H4 (cell line): ENCODE measurements at places on chromosomes 6 and 20.
A peak's percentile ranks its signal among the peaks of the same experiment; 100 is the strongest.

GRCh38 chr20:63686492-63687321 is 9.7 kb upstream of the TNFRSF6B start:
- no peak for DNase-seq

- DNase-seq = no peak
Observed at GRCh38 chr6:146381486-146381885, 162.1 kb upstream of the RAB32 start.

DNA sequence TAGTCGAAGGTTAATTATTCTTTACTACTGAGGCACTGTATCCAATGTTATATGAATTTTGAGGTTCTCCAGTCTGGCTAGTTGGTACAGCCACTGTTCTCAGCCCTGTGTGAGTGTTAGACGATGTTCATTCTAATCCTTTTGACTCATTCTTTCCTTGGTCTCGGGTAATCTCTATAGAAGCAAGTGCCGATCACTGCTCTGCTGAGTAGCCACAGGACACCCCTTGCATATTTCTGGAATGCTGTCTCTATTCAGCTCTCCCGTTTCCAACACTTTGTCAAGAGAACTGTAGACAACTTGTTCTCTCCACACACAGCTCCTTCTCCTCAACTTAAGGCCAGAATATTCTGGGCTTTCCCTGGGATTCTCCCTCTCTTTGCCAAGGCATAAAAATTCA is 42.4 kb upstream of the PLCB1 start:
- no peak for DNase-seq

DNA sequence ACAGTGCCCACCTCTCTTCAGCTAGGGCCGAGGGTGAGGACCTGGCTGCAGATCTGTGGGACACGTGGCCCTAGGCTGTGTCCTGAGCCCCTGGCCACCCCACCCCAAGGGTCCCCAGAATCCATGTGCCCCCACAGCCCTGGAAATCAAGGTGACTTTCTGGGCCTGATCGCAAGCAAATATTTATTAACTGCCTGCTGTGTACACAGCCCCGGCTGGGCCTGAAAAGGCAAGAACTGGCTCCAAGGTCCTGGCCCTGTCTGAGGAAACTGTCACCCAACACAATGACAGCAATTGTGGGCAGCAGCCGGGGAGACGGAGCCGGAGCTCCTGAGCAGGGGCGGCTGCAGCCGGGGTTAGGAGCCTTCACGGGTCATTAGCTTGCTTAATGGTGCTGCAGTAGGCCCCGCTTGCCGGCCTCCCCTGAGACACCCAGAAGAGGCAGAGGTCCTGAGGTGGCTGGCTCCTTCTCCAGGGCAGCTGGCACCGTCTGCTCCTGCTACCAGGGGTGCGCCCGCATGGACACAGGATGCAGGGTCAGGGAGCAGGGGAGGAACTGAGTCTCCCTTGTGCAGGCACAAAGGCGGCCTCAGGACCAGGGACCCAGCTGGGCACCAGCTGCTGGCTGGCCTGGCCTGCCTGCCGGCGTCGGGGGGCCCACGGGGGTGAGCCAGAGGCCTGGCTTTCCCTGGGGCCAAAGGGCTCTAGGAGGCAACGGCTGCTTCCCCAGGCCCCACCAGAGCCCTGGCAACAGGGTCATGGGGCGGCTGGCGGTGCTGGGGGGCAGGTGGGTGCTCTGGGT is 24.1 kb downstream of the NPEPL1 start:
- peak; percentile 1 for DNase-seq

DNA sequence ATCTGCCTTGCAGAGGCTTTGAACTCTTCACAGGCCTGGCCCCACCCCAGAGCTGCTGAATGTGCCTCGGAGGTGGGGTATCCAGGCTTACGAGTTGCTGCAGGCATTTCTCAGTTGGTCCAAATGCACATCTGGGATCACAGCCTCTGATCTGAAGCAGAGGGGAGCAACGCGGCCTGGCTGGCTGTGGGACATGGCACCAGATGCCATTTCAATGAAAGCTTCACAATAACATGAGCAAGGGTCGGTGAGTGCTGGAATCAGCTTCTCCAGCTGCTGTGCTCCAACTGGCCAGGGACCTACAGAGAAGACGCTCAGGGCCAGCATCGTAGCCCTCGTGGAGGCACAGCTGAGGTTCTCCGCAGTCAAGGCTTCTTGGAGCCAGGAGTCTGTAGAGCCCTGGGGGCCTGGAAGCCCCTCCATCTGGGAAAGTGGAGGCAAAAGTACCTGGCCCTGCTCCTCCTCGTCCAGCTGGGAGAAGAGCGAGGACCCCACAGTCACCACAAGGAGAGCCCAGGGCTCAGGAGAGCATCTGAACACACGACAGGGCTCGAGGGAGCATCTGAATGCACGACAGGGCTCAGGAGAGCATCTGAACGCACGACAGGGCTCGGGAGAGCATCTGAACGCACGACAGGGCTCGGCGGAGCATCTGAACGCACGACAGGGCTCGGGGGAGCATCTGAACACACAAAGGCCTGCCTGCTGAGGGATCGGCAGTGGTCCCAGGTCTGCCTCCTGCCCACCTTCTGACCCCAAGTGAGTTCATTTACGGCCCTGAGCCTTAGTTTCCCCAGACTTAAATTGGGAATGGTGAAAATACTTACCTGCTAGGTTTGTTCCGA is 165.2 kb downstream of the DLL1 start:
- no peak for DNase-seq

DNA sequence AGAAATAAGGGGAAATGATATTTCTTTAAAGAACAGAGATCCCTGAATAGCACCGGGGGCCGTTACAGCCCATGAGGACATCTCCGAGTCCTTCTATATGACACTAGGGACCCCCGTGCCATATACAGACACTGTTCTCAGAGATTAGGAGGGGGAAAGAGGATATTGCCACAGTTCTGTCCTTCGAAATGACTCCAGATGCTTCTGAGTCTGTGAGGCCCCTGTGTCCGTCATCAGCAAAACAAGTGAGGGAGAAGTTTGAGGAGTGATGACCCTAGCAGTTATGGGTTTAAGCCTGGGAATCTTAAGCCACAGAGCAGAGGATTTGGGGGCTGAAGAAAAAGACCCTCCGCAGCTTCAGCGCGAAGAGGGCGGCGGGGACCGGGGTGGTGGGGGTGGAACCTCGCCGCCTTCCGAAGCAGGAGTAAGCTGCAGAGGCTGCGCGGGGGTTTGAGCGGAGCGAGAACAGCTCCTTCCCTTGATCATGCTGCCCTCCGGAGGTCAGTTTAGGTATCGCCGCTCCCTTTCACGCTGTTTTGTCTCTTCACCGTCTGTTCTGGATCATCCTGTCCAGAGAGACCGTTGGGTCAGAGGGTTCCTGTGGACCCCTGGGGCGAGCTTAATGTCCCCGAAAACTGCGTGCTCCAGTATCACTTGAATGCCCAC is 23.6 kb downstream of the VPS52 start:
- DNase-seq = peak; percentile 82

- no peak for DNase-seq
Observed at GRCh38 chr6:76701610-76702009, 629.1 kb upstream of the IMPG1 start.

DNA sequence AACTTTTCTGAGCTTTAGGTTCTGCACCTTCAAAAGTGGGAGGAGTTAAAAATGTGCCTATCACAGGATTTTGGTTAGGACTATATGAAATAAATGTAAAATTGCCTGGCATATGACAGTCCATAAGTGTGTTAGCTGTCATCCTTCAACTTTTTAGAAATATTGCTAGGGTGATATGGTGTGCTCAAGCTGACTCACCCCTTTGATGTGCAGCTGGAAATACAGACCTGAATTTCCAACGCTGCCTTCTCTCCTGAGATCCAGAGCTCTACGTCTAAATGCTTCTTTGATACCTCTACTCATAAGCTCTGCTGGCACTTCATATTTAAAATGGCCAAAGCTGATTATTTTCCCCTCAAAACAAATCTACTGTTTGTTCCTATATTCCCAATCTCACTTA is 2.7 kb downstream of the SLC35B3 start:
- no peak for DNase-seq

- no peak for DNase-seq
Observed at GRCh38 chr6:29419516-29419915, 4.8 kb downstream of the OR12D1 start.

GRCh38 chr20:33915726-33916331 is 77.9 kb upstream of the RALY start:
- no peak for DNase-seq

DNA sequence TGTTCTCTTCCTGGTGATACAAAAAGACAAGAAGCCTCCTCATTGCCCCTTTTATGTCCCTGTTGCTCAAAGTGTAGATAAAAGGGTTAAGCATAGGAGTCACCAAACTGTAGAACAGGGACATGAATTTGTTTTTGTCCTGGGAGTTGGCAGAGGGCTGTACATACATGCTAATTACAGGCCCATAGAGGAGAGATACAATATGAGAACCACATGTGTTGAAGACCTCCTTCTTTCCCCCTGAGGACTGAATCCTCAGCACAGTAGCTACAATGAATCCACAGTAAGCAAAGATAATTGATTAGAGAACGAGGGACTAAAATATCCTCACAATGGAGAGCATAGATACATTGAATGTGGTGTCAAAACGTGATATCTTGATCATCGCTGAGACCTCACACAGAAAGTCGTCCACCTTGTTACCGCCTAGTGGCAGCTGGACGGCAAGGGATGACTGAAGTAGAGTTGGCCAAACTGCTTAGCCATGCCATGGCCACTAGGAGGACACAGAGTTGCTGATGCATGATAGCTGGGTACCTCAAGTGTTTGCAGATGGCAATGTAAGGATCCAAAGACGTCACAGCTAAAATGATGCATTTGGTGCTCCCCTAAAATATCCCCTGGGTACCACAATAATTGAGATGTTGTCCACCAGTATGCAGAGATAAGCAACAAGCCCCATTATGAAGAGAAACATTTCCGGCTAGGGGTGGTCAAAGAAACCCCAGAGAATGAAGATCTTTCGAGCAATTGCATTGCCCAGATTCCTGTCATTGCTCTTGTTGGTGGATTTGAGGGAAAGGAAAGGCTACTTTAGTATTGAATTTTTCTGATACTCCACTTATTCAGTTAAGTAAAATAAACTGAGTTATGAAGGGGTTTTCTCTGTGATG is 15.0 kb downstream of the OR2B3 start:
- DNase-seq = peak; percentile 43

DNA sequence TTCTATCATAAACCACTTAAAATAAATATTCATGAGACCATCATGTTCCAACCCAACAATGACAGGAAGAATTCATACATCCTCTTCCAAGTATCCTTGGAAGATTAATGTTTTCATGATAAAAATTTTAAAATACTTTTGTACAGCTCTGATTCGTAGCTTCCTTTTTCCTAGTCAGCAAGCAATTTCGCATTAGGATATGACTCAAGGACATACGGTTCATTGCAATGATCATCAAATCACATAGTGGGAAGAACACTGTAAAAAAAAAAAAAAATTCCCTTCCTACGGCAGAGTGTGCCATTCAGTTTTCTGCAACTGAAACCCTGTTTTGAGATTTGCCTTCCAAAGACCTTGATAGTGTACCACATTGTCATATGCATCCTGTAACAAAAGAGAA is 35.3 kb upstream of the GFOD1 start:
- DNase-seq = no peak

GRCh38 chr6:84411060-84411629 is 183.7 kb upstream of the CEP162 start:
- DNase-seq = peak; percentile 4

DNA sequence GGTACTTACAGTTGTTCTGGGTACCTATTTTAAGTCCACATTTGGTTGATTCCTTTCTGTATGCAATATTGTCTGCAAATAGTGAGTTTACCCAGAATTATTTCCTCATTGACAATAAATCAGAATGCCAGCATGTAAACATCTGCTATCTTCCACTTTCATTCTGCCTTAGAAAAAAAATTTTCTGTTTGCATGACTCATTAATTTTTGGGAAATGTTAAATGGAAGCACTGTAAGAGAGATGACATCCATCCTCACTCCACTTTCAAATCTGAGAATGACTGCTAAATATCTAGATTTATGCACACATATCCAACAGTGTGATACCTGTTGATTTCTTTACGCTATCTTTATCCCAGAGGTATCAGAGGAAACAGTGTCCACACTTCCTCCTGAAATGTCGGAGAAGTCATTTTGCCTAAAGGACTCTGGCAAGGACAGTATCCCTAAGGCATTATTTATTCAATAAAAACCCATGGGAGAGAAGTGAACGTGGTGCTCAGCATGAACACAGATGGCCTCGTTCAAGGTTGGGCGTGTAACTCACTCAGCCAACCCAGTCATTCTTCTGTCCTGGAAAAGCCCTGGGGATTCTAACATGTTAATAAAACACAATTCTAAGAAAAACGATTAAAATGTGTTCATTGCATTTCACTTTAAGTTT is 780.9 kb downstream of the QKI start:
- DNase-seq = no peak

DNA sequence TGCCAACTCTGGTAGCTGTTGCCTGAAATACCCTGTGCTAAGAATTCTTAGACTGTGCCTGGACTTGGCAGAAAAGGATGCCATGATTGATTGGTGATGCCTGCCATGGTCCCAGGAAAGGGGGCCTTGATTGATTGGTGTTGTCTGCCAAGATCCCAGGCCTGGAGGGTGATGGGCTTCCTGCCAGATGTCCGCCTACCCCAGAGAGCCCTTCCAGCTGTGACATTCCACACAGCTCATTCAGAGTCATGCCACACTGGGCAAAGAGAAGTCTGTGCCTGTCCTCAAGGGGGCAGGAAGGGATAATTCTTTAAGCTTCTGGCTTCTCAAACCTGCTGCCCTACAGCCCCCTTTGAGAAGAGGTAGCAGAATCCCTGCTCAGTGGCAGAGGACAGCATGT is 24.6 kb downstream of the RIMS4 start:
- peak; percentile 37 for DNase-seq

DNA sequence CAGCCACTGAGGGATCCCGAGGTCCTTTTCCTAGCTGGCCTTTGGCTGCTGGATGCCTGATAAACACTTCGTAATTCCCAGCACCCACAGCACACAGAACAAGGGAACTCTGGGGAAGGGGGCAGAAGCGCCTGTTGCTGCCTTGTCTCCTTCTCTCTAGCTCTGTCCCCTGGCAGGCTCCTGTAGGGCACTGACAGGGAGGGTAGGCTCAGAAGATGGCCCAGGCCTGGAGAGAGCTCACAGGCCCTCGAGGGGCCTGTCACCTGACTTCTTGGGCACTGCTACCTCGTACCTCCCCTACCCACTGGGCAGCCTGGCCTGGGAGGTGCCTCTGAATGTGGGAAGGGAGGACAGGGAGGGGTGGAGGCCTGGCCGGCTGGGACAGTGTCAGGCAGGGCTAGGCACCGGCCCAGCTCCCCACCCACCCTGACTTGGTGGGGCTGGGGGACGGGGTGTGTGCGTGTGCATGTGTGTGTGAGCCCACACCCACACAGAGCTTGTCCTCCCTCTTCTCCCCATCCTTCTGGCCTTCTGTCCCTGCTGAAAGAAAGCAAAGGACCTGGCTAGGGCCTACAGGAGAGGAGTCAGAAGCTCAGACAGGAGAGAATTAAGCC is 18.1 kb downstream of the C6orf132 start:
- DNase-seq = no peak

DNA sequence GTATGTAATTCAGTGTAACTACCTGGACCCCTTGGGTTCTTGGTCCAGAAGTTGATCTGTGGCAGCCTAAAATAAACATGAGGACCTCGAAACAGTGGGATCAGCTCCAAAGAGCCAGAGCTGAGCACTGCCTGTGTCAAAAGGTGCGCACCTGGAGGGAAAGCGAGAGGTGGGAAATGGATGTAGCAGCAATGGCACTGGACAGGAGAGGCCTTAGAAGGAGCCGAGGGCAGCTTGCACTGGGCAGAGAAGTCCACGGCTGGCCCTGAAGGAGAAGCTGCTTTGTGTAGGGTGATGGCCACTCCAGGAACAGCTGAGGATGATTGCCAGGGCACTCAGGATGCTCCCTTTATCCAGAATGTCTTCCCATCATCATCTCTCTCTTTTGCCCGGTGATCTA is 213.9 kb upstream of the SNX9 start:
- DNase-seq = no peak
